ENCODE measurements at places on chromosomes 1 and 21. TPM values are rescaled to one million over a fixed set of nuclear protein-coding genes. Genes with fewer than 3 reads are reported as not detected.

DNA sequence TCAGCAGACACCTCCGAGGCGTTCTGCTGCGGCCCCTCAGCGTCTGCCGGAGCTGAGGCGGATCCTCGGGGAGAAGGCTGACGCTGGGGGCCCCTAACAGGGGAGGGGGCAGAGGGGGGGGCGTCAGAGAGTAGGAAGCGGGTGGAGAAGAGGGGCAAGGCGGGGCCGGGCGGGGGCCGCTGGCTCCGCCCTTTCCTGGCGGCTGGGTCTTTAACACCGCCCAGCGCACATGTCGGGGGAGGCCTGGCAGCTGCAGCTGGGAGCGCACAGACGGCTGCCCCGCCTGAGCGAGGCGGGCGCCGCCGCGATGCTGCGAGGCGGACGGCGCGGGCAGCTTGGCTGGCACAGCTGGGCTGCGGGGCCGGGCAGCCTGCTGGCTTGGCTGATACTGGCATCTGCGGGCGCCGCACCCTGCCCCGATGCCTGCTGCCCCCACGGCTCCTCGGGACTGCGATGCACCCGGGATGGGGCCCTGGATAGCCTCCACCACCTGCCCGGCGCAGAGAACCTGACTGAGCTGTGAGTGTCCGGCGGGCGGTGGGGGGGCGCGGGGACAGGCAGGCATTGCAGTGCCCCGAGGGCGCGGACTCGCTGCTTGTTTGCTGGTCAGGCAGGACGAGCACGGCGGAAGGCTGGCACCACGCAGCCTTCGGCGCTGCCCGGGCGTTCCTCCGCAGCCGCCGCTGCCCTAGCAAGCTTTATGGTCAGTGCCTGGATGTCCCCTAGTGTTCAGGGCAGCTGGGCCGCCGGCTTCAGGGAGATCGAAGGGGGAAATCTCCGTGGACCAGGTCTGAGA lies at the start of gene NTRK1:
TSS of gene NTRK1 (plus strand) at position 238 of the 796 bp plus-strand sequence. CDS start at position 308, 70 bp downstream.
- no peak within 1 kb of the TSS for H3K27ac ChIP-seq
- H3K36me3 ChIP-seq: no peaks in the 10 kb centered on the region
- H3K4me1 ChIP-seq: no peaks in the 10 kb centered on the region
- peak within 1 kb of the TSS; percentile 64 for H3K4me3 ChIP-seq

Gene C1orf141
- not detected for total RNA-seq

GRCh38 chr1:162022626-162023025 lies 1.0 kb downstream of the OLFML2B start:
- no peaks in the 10 kb centered on the region for H3K36me3 ChIP-seq
- peak overlapping the region; percentile 92 for H3K4me3 ChIP-seq
- no peak overlapping the region for H3K27ac ChIP-seq

Gene PPM1J
- 13.2 TPM for total RNA-seq

Gene KCNE2
- total RNA-seq: not detected

Gene KIF2C
- 71.6 TPM for total RNA-seq

Gene FCRL4
- total RNA-seq: not detected

DNA sequence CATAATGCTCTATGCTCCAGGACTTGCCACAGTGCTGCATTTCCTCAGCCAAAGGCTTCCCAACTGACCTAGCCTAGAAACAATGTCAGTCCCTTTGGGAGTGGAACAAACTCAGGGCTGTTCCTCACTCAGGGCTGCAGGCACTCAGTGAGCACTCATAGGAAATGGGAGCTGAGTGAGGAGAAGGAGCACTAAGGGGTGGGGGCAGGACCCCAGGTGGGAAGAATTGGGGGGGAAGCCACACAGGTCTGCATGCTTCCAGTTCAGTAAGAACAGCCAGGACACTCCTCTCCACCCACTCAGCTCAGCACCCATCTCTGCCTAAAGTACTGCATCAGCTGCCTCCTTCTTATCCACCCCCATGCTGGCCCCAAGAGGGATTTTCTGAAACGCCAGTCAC lies 7.3 kb upstream of the SLC5A9 start:
- no peaks in the 10 kb centered on the region for H3K27me3 ChIP-seq
- H3K36me3 ChIP-seq: peaks cover 10% of the 10 kb centered on the region
- H3K27ac ChIP-seq: no peak overlapping the region
- H3K4me3 ChIP-seq: no peak overlapping the region
- DNase-seq: no peak

Gene ELF3
- total RNA-seq: 9.1 TPM

GRCh38 chr1:44720281-44720680 lies 10.7 kb downstream of the RNU5D-1 start:
- H3K27ac ChIP-seq: no peak overlapping the region
- no peaks in the 10 kb centered on the region for H3K4me1 ChIP-seq
- DNase-seq: no peak
- no peak overlapping the region for H3K4me3 ChIP-seq
- no peaks in the 10 kb centered on the region for H3K27me3 ChIP-seq

DNA sequence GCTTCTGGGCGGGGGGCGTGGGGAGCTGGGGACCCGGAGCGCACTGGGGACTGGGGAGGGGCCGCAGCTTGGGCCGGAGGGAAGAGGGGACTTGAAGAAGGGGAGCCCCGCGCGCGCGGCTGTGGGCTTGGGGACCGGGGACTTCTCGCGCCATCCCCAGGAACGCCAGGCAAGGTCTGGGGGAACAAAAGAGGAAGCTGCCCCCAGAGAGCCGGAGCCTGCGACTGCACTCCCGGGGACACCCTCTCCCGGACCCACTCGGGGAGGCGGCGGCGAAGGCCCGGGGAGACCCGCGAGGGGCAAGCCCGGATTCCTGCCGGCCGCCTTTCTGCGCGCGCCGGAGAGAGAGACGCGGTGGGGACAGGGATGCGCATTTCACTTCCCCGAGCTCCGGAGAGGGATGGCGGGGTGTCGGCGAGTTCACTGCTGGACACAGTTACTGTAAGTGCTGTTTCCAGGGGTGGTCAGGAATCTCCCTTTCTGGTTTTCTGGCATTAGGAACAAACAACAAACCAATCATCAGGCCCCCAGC lies 732 bp downstream of the ABCG1 start:
- H3K27ac ChIP-seq: no peak overlapping the region
- peaks cover 2% of the 10 kb centered on the region for H3K36me3 ChIP-seq
- H3K27me3 ChIP-seq: peaks cover 3% of the 10 kb centered on the region
- peak overlapping the region; percentile 62 for H3K4me3 ChIP-seq
- no peaks in the 10 kb centered on the region for H3K4me1 ChIP-seq
- peak; percentile 37 for DNase-seq

Gene TRNP1
- 38.4 TPM for total RNA-seq

GRCh38 chr21:45354970-45355369 lies 50.0 kb upstream of the COL18A1 start:
- DNase-seq: no peak
- H3K36me3 ChIP-seq: no peaks in the 10 kb centered on the region
- no peaks in the 10 kb centered on the region for H3K4me1 ChIP-seq
- no peak overlapping the region for H3K4me3 ChIP-seq
- H3K27ac ChIP-seq: no peak overlapping the region

DNA sequence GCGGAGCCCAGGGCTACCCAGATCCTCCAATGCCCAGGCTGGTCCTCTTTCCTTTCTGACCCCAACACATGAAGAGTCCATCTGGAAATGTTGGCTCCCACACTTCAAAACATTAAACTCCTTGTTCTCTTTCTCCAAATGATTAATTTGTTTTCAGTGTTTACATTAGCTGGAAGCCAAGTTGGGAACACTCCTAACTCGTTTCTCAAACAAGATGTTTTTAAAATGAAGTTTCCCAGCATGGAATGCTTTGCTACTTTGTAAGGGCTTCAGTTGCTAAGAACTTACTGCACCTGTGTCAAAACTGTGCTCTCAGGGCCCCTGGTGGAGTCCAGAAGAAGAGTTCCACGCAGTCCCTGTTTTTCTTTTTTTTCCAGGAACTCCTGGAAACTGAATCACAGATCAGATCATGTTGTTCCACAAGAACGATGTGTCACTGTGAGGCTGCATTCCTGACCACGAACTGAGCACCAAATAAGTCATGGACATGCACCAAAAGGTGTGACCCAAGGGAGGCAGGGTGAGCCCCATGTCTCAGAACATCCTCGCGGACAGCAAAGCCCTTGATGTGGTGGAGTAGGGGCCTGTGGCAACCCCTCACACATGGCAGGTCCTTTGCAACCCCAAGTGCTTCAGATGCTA lies 257.3 kb downstream of the KCNJ6 start:
- H3K36me3 ChIP-seq: 0 out of 2 replicates have a peak, but pooled peaks cover under 1% of the 10 kb centered on the region
- H3K4me1 ChIP-seq: no peaks in the 10 kb centered on the region
- DNase-seq: no peak
- no peak overlapping the region for H3K27ac ChIP-seq
- no peaks in the 10 kb centered on the region for H3K27me3 ChIP-seq

DNA sequence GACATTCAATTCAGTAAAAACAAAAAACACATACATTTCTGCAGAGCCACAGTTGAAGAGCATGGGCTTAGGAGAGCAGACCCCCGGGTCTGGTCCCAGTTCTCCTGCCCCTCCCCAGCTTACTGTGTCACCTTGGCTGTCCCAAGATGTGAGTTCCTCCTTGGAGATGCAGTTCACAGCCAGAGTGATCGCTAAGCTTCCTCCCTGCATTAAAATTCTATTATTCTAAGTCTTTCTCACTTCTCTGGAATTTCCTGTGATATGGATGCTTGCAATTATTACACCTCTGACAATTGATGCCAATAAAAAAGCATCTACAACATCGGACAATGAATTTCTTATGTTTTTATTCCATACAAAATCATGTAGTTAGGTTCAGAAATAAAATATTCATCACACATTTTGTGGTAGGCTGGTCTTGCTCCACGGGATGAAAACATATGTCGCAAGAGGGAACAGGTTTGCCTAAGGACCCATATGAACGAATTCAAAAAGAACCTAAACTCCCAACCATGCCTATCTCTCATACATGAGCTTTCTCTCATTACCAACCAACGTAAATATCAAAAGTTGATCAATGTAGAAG lies 328.5 kb upstream of the RUNX1 start:
- no peaks in the 10 kb centered on the region for H3K36me3 ChIP-seq
- no peak overlapping the region for H3K4me3 ChIP-seq
- no peaks in the 10 kb centered on the region for H3K27me3 ChIP-seq
- H3K27ac ChIP-seq: no peak overlapping the region
- DNase-seq: no peak

Gene KRTAP12-2
- total RNA-seq: not detected

Gene SDE2
- 20.5 TPM for total RNA-seq

GRCh38 chr1:72122099-72122880 lies 160.0 kb downstream of the NEGR1 start:
- no peak overlapping the region for H3K27ac ChIP-seq
- DNase-seq: no peak
- H3K4me1 ChIP-seq: no peaks in the 10 kb centered on the region
- H3K27me3 ChIP-seq: no peaks in the 10 kb centered on the region
- no peaks in the 10 kb centered on the region for H3K36me3 ChIP-seq
- H3K4me3 ChIP-seq: no peak overlapping the region

Gene DAB1
- 9.2 TPM for total RNA-seq

Gene HSD3B2
- total RNA-seq: not detected

DNA sequence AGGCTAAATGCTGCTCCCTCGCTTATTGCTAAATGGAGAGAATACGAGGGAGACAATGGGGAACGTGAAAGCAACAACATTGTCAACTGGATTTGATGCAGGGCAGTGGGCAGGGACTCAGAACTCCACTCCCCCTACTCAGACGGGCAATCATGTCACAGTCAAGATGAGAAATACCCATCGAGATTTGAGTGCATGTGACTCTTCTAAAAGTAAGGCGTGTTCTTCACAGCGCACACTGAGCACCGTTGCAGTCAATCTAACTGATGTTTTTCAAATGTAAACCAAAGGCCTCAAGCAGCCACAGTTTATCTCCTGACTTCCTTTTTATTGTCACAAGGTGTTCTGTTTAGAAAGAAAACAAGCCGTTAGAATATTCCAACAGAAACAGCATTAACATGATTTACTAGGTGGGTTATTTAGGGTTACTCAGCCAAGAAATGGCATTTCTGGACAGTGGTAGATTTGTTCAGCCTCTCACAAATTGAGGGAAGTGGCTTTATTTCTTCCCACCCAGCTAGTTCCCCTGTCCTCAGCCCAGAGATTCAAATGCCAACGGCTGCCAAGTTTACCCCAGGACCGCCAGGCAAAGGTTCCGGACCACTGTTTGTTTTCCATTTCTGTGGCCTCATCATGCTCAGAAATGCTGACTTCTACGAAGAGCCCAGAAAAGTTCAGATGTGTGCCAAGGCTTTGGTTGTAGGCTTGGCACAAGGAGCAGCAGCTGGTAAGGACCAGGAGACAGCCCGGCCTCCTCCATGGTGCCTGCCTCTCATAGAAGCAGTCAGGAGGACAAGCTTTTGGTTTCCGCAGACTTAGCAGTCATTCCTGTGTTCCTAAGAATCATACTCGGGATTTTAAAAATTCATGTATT lies 171.4 kb downstream of the KIF26B start:
- H3K27me3 ChIP-seq: no peaks in the 10 kb centered on the region
- no peaks in the 10 kb centered on the region for H3K4me1 ChIP-seq
- H3K4me3 ChIP-seq: no peak overlapping the region
- no peak for DNase-seq
- no peaks in the 10 kb centered on the region for H3K36me3 ChIP-seq

Gene NUP210L
- total RNA-seq: not detected

Gene LCE1C
- not detected for total RNA-seq

Gene CAMSAP2
- 30.7 TPM for total RNA-seq

GRCh38 chr1:62196086-62196690 lies 1.5 kb downstream of the L1TD1 start:
- peak overlapping the region; percentile 94 for H3K27ac ChIP-seq
- no peak for DNase-seq
- no peaks in the 10 kb centered on the region for H3K27me3 ChIP-seq

Measured in H9 (cell line).